Activated T-helper 2 cell treated with anti-CD3 and anti-CD28 coated beads, Interferon-gamma antibody, Interleukin-2, Interleukin-4, amounts not matched to agents 10 μg/mL and 5 μg/mL and 100 μg/mL, durations not matched to agents 14 hours and 24 hours and 36 hours (primary cell): ENCODE measurements at places on chromosomes 11 and 22. TPM values are rescaled to one million over a fixed set of nuclear protein-coding genes. Genes with fewer than 3 reads are reported as not detected.

GRCh38 chr11:95548416-95548815 lies 241.2 kb downstream of the FAM76B start:
- no peak for DNase-seq
- no peaks in the 10 kb centered on the region for H3K36me3 ChIP-seq
- peaks cover 11% of the 10 kb centered on the region for H3K4me1 ChIP-seq
- H3K27me3 ChIP-seq = no peaks in the 10 kb centered on the region

KRTAP5-2 gene
- total RNA-seq = not detected in 2 replicates

GRCh38 chr11:64753019-64753379 lies 6.8 kb downstream of the PYGM start:
- H3K27me3 ChIP-seq = no peaks in the 10 kb centered on the region
- no peak overlapping the region for H3K4me3 ChIP-seq

MIEF1 gene
- 46.9 and 47.5 TPM in 2 replicates for total RNA-seq

DNA sequence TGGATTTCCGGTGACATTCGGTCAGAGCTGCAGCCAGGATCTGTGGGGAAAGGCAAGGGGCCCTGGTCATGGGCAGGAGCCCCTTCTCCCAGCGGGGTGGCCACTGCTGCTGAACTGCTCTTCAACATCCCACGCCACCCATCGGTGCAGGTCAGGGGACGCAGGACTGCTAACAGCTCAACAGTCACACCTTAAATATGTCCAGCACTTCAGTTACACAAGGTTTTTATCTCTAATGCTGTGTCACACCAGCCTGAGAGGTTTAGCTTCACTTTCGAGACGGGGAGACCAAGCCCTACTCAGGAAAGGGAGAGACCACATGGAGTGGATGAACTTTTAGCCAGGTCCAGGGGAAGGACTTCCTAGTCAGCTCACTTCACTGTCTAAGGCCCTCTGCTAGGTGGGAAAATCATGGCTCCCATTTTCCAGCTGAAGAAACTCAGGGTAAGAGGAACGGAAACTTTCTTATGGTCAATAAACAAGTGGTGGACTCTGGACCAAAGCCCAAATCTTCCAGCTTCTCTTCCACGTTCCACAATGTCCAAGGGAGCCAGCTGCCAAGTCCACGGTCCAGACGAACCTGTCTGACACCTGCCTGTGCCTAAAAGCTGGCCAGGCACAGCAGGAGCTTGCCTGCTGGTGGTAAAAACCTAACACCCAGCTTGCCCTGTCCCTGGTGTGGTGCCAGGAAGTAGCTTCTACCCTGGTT lies 21.0 kb upstream of the CHADL start:
- H3K4me1 ChIP-seq = peaks cover 1% of the 10 kb centered on the region
- H3K4me3 ChIP-seq = no peak overlapping the region
- DNase-seq = no peak
- no peak overlapping the region for H3K27ac ChIP-seq

GRCh38 chr11:35334385-35335090 lies 84.8 kb downstream of the SLC1A2 start:
- H3K4me3 ChIP-seq = no peak overlapping the region
- DNase-seq = no peak
- H3K36me3 ChIP-seq = peaks cover 3% of the 10 kb centered on the region
- no peak overlapping the region for H3K27ac ChIP-seq
- H3K4me1 ChIP-seq = peaks cover 48% of the 10 kb centered on the region

- no peak overlapping the region for H3K27ac ChIP-seq
- no peaks in the 10 kb centered on the region for H3K36me3 ChIP-seq
- no peak for DNase-seq
- no peak overlapping the region for H3K4me3 ChIP-seq
- no peaks in the 10 kb centered on the region for H3K27me3 ChIP-seq
Observed at GRCh38 chr11:23010790-23011335, 150.6 kb upstream of the CCDC179 start.

GRCh38 chr11:120215634-120216033 lies 4.8 kb downstream of the OAF start:
- DNase-seq = no peak
- no peak overlapping the region for H3K4me3 ChIP-seq
- peaks cover 32% of the 10 kb centered on the region for H3K27me3 ChIP-seq
- no peak overlapping the region for H3K27ac ChIP-seq
- H3K4me1 ChIP-seq = peaks cover 4% of the 10 kb centered on the region

DNA sequence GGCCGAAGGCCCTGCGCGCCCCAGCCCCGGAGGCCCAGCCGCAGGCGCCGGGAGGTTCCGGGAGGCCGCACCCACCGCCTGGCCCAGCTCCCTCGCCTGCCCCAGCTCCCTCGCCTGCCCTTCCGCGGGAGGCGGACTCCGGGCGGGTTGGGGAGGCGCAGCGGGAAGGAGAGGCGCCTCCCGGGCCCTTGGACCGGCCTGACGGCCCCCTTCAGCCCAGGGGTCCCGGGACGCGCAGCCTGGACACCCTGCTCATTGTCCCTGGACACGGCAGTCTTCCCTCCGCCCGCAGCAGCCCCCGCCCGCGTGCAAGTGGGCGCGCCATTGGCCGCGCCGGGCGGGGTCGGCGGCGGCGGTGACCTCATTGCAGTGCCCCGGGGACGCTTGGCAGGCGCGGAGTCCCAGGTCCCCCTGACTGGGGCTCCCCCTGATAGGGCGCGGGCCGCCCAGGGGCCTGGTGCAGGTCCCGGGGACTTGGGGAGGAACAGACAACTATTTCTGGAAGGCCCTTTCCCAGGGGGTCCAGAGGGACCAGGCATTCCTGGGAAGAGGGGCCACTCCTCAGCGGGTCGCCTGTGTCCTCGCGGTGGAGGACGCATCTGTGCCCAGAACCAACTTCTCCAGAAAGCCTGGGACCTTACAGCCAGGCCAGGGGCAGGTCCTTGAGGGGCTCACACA lies 501 bp downstream of the CD151 start:
- DNase-seq = no peak
- H3K4me3 ChIP-seq = peak overlapping the region; percentile 68
- peaks cover 24% of the 10 kb centered on the region for H3K27me3 ChIP-seq
- peaks cover 10% of the 10 kb centered on the region for H3K4me1 ChIP-seq
- H3K27ac ChIP-seq = no peak overlapping the region

CCDC86 gene
- 56.7 and 57.2 TPM in 2 replicates for total RNA-seq

DNA sequence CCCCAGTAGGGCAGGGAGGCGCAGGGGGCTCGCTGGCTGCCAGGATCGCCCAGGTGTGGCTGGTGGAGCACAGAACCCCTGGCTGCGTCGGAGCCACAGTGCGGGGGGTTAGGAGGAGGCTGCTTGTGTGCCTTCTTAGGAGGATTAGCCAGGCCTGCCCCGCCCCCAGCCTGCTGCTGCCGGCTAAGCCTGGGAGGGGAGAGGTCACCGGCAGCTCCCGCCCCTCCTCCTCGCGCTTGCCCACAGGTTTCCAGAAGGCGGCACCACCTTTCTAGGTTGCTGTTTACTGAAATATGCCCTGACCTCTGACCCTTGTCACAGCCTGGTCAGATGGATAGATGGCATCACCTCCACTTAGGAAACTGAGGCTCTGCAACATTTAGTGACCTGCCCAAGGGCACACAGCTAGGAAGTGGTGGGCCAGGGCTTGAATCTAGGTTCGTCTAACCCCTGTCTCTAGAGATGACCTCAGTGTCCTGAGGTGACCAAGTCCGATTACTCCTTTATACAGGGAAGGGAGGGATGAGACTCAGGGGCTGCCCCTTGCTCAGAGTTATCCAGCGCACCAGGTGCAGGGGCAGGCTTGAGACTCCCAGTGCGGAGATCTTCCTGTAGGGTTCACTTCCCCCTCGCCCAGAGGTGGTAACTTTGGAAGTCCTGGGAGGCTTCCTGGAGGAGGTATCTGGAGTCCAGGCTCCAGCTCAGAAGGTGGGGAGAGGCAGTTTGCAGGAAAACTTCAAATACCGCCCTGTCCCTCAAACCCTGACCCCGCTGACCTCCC lies 44.0 kb downstream of the MYO7A start:
- no peak overlapping the region for H3K4me3 ChIP-seq
- no peaks in the 10 kb centered on the region for H3K4me1 ChIP-seq
- no peak for DNase-seq
- no peak overlapping the region for H3K27ac ChIP-seq

- H3K36me3 ChIP-seq = no peaks in the 10 kb centered on the region
- H3K4me3 ChIP-seq = no peak overlapping the region
- no peaks in the 10 kb centered on the region for H3K4me1 ChIP-seq
Observed at GRCh38 chr11:13030857-13031256, 21.7 kb downstream of the RASSF10 start.

RIMBP3B gene
- total RNA-seq = not detected in 2 replicates

CHADL gene
- 0.11 and 0.62 TPM in 2 replicates for total RNA-seq

SLC15A3 gene
- 2.1 and 2.2 TPM in 2 replicates for total RNA-seq

DNA sequence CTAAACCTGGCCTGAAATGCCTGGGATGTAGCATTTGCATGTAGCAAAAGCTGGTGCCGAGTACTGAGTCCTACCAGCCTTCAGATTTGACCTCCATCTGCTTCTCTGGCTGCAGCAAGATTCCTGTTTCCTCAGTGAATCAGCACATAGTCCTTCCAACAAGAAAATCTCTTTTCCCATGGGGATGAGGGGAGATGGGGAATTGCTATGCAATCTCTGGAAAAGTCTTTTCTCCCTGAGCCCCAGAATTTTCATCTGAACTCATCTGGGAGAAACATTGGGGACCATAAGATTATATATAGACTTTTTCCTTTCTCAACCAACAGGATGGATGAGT lies 32.0 kb upstream of the YWHAH start:
- H3K27me3 ChIP-seq = no peaks in the 10 kb centered on the region
- no peak overlapping the region for H3K4me3 ChIP-seq
- no peak for DNase-seq
- peaks cover 7% of the 10 kb centered on the region for H3K36me3 ChIP-seq
- no peak overlapping the region for H3K27ac ChIP-seq
- H3K4me1 ChIP-seq = peaks cover 4% of the 10 kb centered on the region
